ENCODE measurements at places on chromosomes 5 and 9. TPM values are rescaled to one million over a fixed set of nuclear protein-coding genes. Genes with fewer than 3 reads are reported as not detected.

Gene COL5A1
- 0.19 TPM for total RNA-seq

DNA sequence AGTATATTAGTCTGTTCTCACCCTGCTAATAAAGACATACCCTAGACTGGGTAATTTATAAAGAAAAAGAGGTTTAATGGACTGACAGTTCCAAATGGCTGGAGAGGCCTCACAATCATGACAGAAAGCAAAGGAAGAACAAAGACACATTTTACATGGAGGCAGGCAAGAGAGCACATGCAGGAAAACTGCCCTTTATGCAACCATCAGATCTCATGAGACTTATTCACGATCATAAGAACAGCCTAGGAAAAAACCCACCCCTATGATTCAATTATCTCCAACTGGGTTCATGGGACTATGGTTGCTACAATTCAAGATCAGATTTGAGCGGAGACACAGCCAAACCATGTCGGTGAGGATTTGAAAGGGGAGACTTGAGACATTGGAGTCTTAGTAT is 252.8 kb upstream of the PPP1R2B start:
- H3K4me3 ChIP-seq, result no peak overlapping the region
- no peak overlapping the region for H3K27ac ChIP-seq
- H3K27me3 ChIP-seq, result peaks cover 12% of the 10 kb centered on the region
- DNase-seq, result no peak
- no peaks in the 10 kb centered on the region for H3K4me1 ChIP-seq

DNA sequence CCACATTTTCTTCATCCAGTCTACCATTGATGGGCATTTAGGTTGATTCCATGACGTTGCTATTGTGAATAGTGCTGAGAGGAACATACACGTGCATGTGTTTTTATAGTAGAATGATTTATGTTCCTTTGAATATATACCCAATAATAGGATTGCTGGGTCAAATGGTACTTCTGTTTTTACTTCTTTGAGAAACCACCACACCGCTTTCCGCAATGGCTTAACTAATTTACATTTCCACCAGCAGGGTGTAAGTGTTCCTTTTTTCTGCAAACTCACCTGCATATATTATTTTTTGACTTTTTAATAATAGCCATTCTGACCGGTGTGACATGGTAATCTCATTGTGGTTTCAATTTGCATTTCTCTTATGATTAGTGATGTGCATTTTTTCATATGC is 82.2 kb upstream of the RFX3 start:
- no peak overlapping the region for H3K27ac ChIP-seq
- no peak for DNase-seq
- H3K36me3 ChIP-seq, result no peaks in the 10 kb centered on the region
- no peaks in the 10 kb centered on the region for H3K27me3 ChIP-seq
- no peaks in the 10 kb centered on the region for H3K4me1 ChIP-seq

Gene SLC34A3
- total RNA-seq, result not detected

- peaks cover 74% of the 10 kb centered on the region for H3K4me1 ChIP-seq
- H3K27me3 ChIP-seq, result no peaks in the 10 kb centered on the region
- peak; percentile 42 for DNase-seq
- H3K27ac ChIP-seq, result no peak overlapping the region
- H3K36me3 ChIP-seq, result peaks cover 60% of the 10 kb centered on the region
These were observed 4.5 kb downstream of the REEP5 start for GRCh38 chr5:112917453-112917995.

Data from activated CD4-positive, alpha-beta memory T cell treated with anti-CD3 and anti-CD28 coated beads for 36 hours (primary cell).